Astrocyte (in vitro differentiated cells and primary cell): ENCODE measurements at places on chromosomes 2 and 18. TPM values are rescaled to one million over a fixed set of nuclear protein-coding genes. Genes with fewer than 3 reads are reported as not detected.

The CCDC68 gene
- total RNA-seq: 2.2 and 2.4 TPM in 2 replicates

DNA sequence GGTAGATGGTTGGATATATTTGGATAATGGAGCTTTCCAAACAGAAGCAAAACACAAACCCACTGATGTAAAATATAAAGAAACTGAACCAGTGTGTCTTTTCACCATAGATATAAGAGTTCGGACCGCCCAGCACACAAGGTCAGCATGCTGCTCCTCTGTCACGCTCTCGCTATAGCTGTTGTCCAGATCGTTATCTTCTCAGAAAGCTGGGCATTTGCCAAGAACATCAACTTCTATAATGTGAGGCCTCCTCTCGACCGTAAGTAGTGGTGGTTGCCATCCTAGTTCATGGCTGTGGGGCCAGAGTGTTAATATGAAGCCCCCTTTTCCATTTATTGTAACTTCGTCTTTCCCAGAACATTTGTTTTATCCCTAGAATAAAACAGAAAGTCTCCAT is 125.2 kb upstream of the LYPD6 start:
- no peak for DNase-seq

GRCh38 chr2:113116100-113116958 is 11.1 kb upstream of the IL1RN start:
- no peak for DNase-seq

DNA sequence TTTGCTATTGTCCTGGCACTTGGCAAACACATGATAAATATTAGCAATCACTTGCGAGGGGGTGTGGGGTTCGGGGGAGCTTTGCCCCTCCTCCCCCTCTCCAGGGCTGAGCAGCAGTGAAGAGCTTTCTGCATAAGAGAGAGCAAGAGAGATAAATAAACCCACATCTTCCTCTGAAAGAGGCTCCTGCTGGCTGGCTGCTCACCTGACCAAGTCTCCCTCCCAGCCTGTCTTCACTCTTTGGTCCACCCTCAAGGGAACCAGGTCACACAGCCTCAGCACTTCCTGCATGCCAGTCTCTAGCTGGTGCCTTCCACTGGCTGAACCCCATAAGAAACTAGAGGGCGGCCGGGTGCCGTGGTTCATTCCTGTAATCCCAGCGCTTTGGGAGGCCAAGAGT is 18.5 kb upstream of the YWHAQ start:
- DNase-seq: no peak
